Adipocyte (in vitro differentiated cells): ENCODE measurements at places on chromosomes 16 and 17.
A peak's percentile ranks its signal among the peaks of the same experiment; 100 is the strongest.

DNA sequence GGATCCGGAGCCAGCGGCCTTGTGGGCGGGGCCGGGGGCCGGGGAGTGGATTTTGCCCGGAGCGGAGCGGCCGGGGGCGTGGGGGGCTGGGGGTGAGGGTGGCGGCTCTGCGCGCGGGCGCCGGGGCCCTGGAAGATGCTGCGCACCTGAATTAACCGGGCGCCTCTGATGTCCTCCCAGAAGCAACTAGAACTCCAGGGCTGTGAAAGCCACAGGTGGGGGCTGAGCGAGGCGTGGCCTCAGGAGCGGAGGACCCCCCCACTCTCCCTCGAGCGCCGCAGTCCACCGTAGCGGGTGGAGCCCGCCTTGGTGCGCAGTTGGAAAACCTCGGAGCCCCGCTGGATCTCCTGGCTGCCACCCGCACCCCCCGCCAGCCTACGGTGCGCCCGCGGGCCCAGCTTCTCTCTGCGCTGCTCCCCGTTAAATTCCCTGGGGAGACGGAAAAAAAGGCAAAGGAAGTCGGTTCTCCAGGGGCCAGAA is 549 bp downstream of the SLC26A11 start:
- peak; percentile 36 for DNase-seq

- peak; percentile 55 for DNase-seq
Measured at GRCh38 chr16:69131167-69131838, 1.1 kb downstream of the CHTF8 start.

DNA sequence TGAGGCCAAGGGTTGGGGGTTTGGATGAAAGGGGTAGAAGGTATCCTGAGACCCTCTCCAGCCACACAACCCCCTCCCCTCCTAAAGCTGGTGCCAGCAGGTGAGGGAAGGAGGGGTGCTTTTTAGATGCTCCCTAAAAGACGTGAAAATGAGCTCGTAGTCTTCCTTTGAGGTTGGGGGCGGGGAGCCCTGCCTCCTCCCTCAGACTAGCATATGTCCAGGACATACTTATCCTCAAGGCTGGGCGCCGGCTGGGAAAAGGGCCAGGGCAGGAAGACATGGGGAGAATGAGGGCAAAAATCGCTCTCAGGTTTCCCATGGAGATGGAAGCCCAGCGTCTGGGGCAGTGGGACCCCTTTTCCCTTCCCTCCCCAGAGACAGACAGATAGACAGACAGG is 26.7 kb downstream of the SRCIN1 start:
- no peak for DNase-seq

- peak; percentile 71 for DNase-seq
Measured at GRCh38 chr16:53664724-53665345, 38.8 kb downstream of the RPGRIP1L start.
